ENCODE measurements at places on chromosomes 11 and 22.

DNA sequence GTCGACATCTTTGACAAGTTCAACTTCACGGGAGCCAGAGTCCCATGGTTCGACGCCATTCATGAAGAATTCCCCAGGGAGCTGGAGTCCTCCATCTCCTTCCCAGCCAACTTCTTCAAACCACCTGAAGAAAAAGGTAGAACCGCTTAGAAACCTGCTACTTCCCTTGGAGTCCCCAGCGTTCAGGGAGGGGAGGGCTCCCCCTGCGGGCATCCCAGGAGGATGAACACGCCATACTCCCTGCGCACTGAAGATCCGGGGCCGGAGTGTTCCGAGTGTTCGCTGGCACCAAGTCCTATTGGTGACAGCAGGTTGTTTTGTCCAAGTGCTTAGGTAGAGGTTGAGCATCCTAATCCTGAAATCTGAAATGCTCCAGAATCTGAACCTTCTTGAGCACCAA is 51.7 kb upstream of the PRODH start:
- no peak for DNase-seq

GRCh38 chr11:44319170-44319551 is 9.2 kb upstream of the ALX4 start:
- DNase-seq = no peak

- peak; percentile 85 for DNase-seq
These were observed 4.0 kb downstream of the FTH1 start for GRCh38 chr11:61963282-61964057.

DNA sequence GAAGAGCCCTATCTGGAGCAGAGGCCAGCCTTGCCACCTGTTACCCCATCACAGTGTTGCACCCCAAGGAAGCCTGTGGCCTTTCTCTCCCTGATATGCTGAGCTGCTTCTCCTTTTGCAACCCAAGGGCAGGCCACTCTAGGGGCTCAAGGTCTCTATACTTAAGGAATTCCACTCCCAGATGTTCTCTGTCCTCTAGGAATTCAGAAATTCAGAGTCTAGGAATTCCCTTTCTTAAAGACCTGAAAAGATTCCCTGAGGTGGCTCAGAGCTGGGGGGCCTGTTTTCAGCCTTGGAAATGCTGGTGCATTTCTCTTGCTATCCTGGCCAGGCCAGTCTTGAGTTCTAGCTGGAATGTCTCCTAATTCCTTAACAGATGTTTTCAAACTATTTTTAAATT is 68.0 kb upstream of the OLFML1 start:
- DNase-seq = no peak

- no peak for DNase-seq
These were observed 21.3 kb downstream of the TBC1D22A start for GRCh38 chr22:46783721-46784120.
